Heart right ventricle (tissue), 16 donors: ENCODE measurements at places on chromosomes 2 and 18. TPM values are rescaled to one million over a fixed set of nuclear protein-coding genes. Genes with fewer than 3 reads are reported as not detected.

Gene EVX2
- not detected for total RNA-seq

Gene MEP1B
- not detected for total RNA-seq

Gene C2orf81
- total RNA-seq: 0.55 TPM

Gene OTX1
- not detected for total RNA-seq

Gene IL36G
- total RNA-seq: not detected

Gene NOL4
- total RNA-seq: 0.60 TPM

Gene PARD6G
- total RNA-seq: 2.7 TPM

Gene ALPG
- not detected for total RNA-seq

Gene TFPI
- total RNA-seq: 41.7 TPM

Gene UGT1A3
- not detected for total RNA-seq

Gene NPPC
- 0.47 TPM for total RNA-seq

Gene NGEF
- total RNA-seq: 0.72 TPM

Gene NIF3L1
- total RNA-seq: 24.0 TPM

Gene EGR4
- not detected for total RNA-seq
